Panc1 (cell line): ENCODE measurements at places on chromosomes 5 and 9. TPM values are rescaled to one million over a fixed set of nuclear protein-coding genes. Genes with fewer than 3 reads are reported as not detected.

DNA sequence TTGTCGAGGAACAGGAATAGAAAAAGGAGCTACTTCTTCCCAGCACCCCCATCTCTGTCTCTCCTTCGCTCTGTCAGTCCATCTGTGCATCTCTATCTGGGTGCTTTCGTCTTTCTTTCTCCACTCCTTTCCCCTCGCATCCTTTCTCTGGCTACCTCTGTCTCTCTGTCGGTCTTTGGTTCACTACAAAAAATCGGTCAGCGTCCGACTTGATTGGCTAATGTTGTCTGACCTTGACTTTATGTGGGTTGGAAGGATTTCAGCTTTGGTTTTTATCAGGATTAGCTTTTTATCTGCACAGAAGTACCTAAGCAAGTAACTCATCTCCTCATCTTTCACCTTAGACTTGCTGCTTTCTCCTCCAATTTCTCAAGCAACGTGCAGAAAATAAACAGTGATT lies 575.2 kb upstream of the ZNF462 start:
- no peaks in the 10 kb centered on the region for H3K36me3 ChIP-seq
- H3K27ac ChIP-seq, result no peak overlapping the region
- H3K4me3 ChIP-seq, result no peak overlapping the region
- no peaks in the 10 kb centered on the region for H3K27me3 ChIP-seq
- H3K4me1 ChIP-seq, result no peaks in the 10 kb centered on the region
- no peak for DNase-seq

DNA sequence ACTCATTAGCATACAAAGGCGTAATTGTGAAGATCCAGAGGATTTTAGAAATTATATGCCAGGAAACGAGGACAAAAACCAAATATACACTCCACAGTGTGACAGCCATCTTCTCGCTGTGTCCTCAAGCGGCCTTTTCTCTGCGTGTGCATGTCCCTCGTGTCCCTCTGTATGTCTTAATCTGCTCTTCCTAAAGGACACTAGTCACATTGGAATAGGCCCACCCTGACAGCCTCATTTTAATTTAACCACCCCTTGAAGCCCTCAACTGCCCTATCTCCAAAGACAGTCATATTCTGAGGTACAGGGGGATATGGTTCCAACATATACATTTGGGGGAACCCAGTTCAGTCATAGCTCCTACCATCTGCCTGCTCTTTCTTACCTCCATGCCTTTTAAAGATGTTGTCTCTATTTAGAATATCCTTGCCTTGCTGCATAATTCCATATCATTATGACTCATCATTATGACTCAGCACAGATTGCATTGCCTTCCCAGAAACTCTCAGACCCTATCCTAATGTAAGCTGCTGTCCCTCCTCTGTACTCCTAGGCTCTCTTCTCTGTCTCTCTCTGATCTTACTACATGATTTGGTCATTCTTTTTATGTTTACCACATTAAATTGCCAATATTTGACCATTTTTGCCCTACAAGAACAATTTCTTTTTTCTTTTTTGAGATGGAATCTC lies 210.9 kb downstream of the AOPEP start:
- H3K36me3 ChIP-seq, result no peaks in the 10 kb centered on the region
- peak overlapping the region; percentile 57; the same call in 1 of the 2 replicates for H3K27ac ChIP-seq
- H3K4me3 ChIP-seq, result no peak overlapping the region
- H3K4me1 ChIP-seq, result peaks cover 3% of the 10 kb centered on the region

The FOXD4L3 gene
- not detected for total RNA-seq

DNA sequence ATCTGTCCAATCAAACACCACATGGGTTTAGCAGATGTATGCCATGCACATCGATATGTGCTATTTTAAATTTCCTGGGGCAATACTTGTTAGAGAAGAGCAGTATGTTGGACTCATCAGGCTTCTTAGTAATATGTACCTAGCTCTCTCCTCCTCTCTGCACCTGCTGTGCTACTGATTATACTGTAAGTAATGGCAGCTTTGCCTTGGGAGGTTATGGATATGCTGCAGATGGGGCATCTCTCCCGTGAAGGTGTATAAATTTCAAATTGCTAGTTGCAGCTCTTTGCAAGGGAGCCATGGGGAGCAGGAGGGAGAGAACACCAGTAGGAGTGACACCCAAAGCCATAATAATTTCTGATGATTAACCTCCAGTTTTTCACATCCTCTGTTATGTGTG lies 101.5 kb downstream of the SPATA31D1 start:
- H3K27ac ChIP-seq, result no peak overlapping the region
- no peak overlapping the region for H3K4me3 ChIP-seq
- no peaks in the 10 kb centered on the region for H3K27me3 ChIP-seq
- no peak for DNase-seq
- H3K36me3 ChIP-seq, result no peaks in the 10 kb centered on the region
- H3K4me1 ChIP-seq, result no peaks in the 10 kb centered on the region

DNA sequence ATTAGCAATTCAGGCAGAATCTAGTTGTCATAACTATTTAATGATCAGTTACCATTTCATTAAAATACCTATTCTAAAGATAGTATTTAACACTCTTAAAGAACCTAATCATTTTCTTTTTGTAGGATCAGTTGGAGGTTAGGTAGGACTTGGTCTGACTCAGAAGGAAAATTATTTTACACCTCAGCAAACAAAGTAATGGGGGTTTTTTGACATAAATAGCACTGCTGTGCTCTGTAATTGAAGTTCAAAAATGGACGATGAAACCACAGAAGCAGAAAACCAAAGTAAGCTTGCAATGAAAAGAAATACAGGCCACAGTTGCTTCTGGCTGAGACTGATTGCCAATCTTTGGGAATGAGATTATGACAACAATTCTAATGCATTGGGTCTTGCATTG lies 187.0 kb upstream of the TRPM3 start:
- no peaks in the 10 kb centered on the region for H3K27me3 ChIP-seq
- H3K36me3 ChIP-seq, result no peaks in the 10 kb centered on the region
- H3K27ac ChIP-seq, result no peak overlapping the region
- DNase-seq, result no peak
- H3K4me1 ChIP-seq, result no peaks in the 10 kb centered on the region

The NIPAL4 gene
- not detected for total RNA-seq

The EDIL3 gene
- total RNA-seq, result 17.6 TPM

DNA sequence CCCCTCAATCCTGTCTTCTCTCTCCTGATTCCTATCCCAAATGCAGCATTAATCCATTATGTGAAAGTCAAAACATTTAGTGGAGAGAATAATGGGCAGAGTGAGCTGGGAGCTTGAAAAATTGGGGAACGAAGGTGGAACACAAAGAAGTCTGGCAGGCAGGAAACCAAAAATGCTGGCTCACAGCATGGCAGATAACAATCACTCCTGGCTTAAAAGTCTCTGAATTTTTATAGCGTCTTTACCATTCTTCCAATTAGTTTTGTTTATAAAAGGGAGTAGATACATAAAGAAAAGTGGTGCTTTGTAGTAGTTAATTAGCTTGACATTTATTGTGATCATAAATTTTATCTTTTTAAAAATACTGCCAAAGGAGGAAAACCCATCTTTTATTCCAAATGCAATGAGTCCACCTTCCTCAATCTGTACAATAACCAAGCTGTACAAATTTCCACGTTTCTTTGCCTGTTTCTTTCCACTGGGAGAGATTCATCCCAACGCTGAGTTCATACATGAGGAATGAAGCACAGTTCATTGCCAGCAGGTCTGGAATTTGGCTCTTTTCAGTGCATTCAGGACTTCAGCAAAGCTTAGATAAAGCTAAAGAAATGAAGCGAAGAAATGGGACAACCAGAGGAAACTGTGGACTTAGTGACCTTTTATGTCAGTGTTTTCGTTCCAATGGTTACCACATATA lies 174.7 kb downstream of the HMHB1 start:
- H3K36me3 ChIP-seq, result no peaks in the 10 kb centered on the region
- H3K4me3 ChIP-seq, result no peak overlapping the region

DNA sequence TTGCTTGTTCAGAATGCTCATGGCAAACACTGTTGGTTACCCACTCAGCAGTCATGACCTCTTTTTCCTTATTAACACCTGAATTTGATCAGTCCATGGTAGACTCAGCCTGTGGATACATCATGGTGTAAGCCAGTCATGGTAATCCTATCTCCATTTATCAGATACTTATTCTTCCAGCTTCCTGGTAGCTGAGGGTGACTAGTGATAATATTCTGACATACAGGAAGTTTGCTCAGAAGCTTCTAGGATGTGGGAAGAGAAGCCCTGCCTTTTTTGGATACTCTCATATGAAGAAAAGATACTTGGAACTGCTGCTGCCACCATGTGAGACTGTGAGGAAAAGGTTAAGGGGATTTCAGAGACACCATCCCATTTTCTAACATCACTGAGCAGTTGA lies 7.3 kb downstream of the GDA start:
- no peak overlapping the region for H3K4me3 ChIP-seq
- H3K27ac ChIP-seq, result no peak overlapping the region
- DNase-seq, result no peak
- peaks cover 3% of the 10 kb centered on the region; the same call in 1 of the 2 replicates for H3K4me1 ChIP-seq

- H3K27me3 ChIP-seq, result no peaks in the 10 kb centered on the region
- no peaks in the 10 kb centered on the region for H3K36me3 ChIP-seq
- no peak for DNase-seq
- H3K4me3 ChIP-seq, result no peak overlapping the region
- H3K27ac ChIP-seq, result no peak overlapping the region
- H3K4me1 ChIP-seq, result 0 out of 2 replicates have a peak, but pooled peaks cover 2% of the 10 kb centered on the region
Observed at GRCh38 chr5:102858808-102859207, 103.7 kb downstream of the PAM start.

- no peaks in the 10 kb centered on the region for H3K4me1 ChIP-seq
- no peaks in the 10 kb centered on the region for H3K36me3 ChIP-seq
- H3K27ac ChIP-seq, result no peak overlapping the region
- no peak overlapping the region for H3K4me3 ChIP-seq
- no peaks in the 10 kb centered on the region for H3K27me3 ChIP-seq
Observed at GRCh38 chr9:129736334-129736733, 16.5 kb downstream of the PTGES start.

DNA sequence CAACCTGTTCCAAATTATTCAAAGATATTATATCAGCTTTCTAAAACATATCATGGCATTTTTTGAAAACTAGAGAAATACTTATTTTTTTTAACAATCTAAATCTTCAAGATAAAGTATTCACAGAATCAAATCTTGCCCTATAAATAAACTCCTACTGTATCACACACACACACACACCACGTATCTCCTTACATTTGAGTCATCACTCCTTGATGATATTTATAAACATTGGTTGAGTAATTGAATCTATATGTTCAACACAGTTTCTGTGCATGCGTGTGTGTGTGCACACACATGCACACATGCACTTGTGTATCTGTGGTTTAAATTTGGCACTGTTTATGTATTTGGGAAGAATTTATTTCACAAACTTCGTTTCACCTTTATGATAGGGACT lies 1716.4 kb downstream of the EFNA5 start:
- H3K4me1 ChIP-seq, result no peaks in the 10 kb centered on the region
- H3K27me3 ChIP-seq, result no peaks in the 10 kb centered on the region
- no peaks in the 10 kb centered on the region for H3K36me3 ChIP-seq
- no peak overlapping the region for H3K4me3 ChIP-seq

The PCSK1 gene
- total RNA-seq, result not detected

DNA sequence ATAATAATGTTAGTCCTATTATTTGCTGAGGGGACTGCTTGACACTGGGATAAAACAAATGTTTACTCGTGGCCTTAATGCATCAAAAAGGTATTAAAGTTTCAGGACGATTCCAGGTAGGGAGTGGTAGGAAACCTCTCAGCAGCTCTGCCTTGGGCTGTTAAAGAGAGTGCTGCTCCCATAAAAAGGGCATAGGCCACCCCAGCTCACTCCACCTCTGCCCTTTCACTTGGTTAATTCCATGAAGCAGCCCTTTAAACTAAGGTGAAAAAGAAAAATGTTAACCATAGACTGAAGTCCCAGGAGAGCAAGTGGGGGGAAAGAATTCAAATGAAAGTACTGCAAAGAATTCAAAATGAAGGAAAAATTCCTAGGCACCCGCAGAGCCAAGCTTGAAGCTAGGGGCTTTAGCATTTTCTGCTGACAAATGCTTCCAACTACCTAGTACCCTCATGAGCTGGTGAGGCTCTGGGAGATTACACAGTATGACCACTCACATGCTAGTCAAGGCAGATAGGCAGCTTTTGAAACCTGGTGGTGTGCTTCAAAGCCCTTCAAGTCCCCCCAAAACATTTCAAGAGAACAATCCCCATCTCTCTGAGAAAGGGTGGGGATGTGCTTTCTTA lies 8.5 kb downstream of the KLF9 start:
- no peaks in the 10 kb centered on the region for H3K36me3 ChIP-seq
- H3K4me3 ChIP-seq, result no peak overlapping the region
- H3K27me3 ChIP-seq, result no peaks in the 10 kb centered on the region
- no peak for DNase-seq

DNA sequence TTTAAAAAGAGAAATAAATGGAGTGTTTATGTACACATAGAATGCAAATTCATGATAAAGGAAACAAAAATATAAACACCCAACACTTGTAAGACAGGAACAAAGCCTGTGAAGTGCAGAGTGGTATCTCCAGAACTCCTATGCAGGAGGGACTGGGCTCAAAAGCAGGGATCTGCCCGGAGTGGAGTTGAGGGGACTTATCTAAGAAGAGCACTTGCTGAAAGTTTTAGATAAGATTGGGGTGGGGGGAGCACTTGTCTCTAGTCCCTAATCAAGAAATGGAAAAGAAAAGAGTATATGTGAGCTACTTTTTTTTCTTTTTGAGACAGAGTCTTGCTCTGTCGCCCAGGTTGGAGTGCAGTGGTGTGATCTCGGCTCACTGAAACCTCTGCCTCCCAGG lies 840.4 kb downstream of the MAT2B start:
- H3K36me3 ChIP-seq, result no peaks in the 10 kb centered on the region
- no peaks in the 10 kb centered on the region for H3K4me1 ChIP-seq
- H3K27me3 ChIP-seq, result no peaks in the 10 kb centered on the region
- no peak overlapping the region for H3K4me3 ChIP-seq

The COL15A1 gene
- total RNA-seq, result 0.10 TPM

DNA sequence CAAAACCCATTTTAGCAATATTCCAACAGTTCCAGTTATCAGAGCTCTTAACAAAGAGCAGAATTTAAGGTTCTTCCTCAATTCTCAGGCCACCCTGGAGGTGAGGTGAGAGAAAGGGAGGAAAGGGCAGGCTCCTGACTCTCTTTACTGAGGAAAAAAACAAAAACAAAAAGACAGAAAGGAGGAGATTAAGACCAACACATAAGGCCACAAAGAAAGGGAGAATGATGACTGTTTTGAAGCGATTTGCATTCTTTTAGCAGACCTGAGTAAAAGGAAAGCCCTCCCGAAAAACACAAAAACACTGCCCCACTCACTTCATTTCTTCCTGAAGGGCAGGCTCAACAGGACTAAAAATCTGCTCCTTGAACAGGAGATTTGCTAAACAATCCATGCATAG lies 300.5 kb downstream of the ARL15 start:
- DNase-seq, result no peak
- H3K4me1 ChIP-seq, result no peaks in the 10 kb centered on the region
- no peaks in the 10 kb centered on the region for H3K27me3 ChIP-seq
- no peak overlapping the region for H3K4me3 ChIP-seq
- no peaks in the 10 kb centered on the region for H3K36me3 ChIP-seq

- H3K27ac ChIP-seq, result no peak overlapping the region; the same call in 1 of the 2 replicates
- no peaks in the 10 kb centered on the region for H3K4me1 ChIP-seq
- DNase-seq, result no peak
Observed at GRCh38 chr5:57303985-57304384, 130.1 kb downstream of the GPBP1 start.
